NAMALWA (cell line): ENCODE measurements at places on chromosomes 1 and 21.

DNA sequence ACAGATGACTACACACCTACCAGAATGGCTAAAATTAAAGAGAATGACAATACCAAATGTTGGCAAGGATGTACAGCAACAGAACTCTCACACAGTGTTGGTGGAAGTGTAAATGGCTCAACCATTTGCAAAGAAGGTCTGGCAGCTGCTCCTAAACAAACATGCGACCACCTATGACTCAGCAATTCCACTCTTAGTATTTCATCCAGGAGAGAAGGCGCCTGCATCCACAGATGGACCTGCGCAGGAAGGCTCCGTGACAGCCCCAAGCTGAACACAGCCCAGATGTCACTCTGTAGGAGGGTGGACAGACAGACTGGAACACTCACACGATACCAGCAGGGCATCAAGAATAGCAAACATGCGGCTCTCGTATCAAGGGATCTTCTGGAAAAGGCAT is 6.7 kb downstream of the PTTG1IP start:
- DNase-seq: no peak

DNA sequence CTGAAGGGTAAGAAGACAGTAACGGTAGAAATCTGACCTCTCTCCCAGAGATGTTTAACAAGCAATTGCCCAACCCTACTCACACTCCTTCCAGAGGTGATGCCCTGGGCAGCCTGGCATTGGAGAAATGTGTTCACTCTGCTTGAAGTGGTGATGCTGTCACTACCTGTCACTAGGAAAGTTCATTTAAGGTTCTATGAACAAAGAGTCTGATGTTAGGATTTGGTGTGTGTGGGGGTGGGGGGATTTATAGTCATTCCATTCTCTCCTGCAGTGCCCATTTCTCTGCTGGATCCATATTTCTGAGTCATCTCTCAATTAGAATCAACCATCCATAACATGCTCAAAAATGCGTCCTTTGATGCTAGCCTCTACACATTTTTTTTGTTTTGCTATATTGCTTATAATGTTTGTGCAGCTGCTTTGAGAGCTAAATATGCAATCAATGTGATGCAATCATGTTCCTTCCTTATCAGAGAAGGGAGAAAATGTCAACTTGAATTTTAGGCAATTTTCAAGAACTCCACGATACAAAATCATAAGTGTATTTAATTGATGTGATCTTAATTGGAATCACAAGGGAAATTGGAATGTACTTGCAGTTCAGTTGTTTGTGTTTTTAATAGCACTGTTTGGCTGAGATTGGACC is 173.9 kb downstream of the DUSP10 start:
- no peak for DNase-seq

- no peak for DNase-seq
These were observed 1017.9 kb downstream of the ADGRL2 start for GRCh38 chr1:82818586-82818985.

- no peak for DNase-seq
These were observed 24.4 kb downstream of the DLGAP3 start for GRCh38 chr1:34905098-34905459.

DNA sequence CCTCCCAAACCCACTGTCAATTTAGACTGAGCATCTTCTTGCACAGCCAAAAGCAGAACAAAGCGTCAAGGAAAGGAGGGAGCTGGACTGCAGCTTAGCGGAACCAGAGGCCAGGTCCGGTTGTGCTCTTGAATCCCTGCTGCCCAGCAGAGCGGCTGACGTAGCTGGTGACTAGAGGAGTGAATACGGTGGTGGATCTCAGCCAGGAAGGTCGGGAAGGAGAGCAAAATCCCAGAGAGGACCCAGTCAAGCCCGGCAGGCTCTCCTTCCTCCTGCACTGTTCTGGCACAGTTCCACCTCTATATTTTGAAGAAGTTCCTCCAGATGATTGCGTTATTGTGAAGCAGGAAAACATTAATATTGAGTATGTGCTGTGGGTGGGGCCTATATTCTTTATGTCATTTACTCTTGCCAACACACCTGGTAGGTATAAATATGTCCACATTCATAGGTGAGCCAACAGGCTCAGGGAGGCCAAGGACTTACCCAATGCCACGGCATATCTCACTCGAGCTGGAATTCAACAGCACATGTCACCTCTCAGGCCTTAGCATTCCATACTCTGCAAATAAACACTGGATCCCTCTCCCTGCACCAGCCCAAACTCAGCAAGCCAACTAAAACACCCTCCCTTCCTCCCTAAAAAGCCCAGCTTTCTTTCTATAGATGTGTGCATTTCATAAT is 23.6 kb upstream of the ABCB10 start:
- DNase-seq: no peak

GRCh38 chr21:36065497-36066036 is 4.3 kb upstream of the CBR1 start:
- DNase-seq: no peak

GRCh38 chr1:166169182-166169581 is 2.4 kb upstream of the FAM78B start:
- no peak for DNase-seq

GRCh38 chr1:23557471-23558124 is 1.7 kb downstream of the ID3 start:
- peak; percentile 78 for DNase-seq

DNA sequence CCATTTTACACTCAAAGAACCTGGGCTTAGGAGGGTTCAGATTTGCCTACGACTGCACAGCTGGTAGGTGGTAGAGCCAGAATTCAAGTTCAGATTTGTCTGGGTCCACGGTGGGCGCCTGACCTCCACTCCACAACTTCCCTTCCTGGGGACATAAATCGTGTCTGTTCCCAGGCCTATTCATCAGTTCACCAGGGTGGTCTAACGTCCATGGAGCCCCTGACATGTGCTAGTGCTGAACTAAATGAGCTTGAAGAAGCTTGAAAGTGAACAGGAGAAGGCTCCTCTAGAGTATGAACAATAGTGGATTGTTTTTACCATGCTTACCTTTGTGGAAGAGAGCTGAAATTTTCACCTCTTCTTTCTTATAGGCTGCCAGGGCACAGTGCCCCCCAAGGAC is 32.5 kb upstream of the KIF1B start:
- DNase-seq: no peak

DNA sequence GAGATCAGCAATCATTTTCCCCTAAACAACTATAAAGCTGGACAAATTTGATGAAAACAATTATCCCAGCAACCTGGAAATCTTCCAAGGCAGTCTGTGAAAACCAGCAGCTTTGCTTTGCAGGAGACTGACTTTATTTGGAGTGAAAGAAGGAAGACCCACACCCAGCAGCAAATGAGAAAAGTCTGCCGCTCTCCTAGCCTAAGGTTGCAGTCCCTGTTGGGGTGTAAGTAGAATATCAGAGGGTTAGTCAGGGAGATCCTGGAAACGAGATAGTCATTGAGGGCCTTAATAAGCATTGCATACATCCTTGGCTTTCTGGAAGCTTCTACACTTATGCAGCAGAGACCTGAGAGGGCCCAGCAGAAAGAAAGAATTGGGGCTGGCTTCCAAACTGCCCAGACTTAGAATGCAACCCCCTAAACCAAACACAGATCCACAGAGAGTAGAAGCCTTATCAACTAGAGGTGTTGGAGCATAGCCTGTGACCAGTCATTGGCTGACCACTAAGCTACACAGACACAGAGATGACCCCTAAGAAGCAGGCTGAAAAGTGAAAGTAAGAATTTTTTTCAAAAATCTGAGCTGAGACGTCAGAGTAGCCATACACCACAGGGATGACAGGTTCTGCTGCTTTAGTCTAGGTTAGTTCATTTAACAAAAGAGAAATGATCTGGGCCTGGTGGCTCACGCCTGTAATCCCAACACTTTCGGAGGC is 98.3 kb downstream of the LYPLAL1 start:
- DNase-seq: no peak

DNA sequence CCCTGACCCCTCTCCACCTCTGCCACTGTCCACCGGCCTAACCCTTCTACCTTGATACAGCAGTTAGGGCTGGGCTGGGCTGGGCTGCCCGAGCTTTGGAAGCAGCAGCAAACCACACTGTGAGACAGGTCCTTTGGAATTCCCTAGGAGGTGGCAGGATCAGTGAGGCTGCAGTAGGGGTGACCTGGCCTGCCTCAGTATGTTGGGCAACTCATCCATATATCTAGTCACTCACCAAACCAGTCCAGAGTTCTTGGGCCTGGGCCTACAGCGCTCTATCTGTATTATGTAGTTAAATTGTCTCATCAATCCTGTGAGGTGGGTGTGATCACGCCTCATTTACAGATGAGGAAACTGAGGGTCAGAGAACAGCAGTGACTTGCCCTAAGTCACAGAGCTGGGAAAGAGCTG is 13.3 kb upstream of the SYNC start:
- DNase-seq: no peak

GRCh38 chr21:39022863-39023693 is 160.2 kb downstream of the PSMG1 start:
- DNase-seq: no peak

- DNase-seq: no peak
These were observed 3.0 kb downstream of the ADAM30 start for GRCh38 chr1:119893238-119893791.

- no peak for DNase-seq
These were observed 587.1 kb downstream of the LMO4 start for GRCh38 chr1:87915771-87916170.

DNA sequence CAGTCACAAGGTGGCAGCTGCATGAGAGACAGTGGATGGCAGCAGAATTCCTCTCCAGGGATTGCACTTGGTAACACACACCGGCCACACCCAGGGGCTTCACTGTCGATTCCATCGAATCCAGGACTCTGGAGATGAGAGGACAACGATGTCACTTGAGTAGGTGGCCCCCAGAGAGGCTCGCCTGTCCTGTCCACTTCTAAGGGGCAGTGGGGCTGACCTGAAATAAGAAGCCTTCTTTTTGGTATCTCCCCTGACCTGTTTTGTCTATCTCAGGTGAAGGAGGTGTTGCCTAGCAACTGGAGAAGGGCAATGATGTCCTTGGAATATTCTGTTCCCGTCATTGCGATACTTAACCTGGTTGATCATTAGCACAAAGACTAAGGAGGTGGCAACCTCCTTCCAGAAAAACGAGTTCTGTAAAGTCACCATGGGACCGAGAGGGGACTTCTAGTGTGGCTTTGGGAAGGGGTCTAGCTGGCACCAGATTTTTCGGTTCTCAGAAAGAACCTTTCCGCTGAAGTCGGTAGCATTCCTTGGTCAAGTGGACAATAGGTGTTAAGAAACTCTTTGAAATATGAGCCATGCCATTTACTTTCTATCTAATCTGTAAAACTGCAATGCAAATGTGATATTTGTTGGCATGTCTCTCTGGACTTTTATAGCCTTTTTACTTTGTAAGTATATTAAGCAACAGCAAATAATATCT is 85.2 kb upstream of the TMPRSS2 start:
- DNase-seq: no peak

GRCh38 chr1:204464187-204464631 is 30.4 kb downstream of the PIK3C2B start:
- DNase-seq: no peak

DNA sequence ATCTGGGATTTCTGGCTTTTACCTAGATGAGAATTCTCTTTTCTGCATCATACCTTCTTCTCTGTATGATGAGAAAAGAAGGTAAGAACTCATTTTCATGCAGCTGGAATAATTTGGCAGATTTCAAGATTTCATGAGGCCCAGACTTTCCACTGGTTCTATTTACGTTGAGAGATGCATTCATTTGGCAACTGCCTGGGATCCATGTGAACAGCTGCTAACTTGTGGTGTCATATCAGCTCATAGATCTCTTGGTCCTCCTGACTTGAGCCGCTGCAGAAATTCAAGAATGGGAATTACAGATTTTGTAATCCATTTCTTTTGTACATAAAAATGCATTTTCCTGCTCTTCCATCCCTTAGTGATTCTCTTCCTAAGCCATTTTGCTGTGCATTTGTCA is 17.1 kb upstream of the C1orf87 start:
- DNase-seq: no peak

DNA sequence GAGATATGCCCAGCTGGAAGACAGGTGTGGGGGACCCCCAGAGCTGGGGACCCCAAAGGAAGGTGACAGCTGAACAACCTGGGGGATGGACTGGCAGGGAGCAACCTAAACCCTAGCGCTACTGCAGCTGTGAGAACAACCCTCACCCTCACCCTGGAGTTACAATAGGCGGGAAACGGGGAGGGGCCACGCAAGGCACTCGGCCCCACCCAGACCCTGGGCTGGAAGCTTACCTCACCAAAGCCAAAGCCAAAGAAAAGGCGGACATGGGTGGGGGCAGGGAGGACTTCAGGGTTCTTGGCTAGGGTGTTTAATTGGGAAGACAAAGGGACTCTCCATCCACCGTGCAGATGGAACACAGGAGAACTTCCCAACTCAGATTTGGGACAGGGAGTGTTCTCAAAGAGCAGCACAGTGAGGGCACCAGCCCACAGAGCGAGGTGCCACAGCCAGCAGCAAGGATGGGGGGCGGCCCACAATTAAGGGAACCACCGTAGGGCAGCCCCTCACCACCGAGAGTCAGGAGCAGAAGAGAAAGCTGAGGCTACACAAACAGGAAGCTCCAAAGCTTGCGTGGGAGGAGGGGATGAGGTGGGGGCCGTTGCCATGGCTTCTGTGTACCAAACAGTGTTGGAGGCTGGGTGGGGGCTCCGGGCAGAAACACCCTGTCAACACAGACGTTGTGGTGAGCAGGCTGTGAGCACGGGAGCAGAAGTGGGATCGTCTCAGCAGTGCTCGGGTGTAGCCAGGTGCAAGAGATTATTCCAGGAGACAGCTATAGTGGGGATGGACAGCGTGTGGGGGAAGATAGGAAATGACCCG is 1.9 kb downstream of the TAGLN2 start:
- DNase-seq: peak; percentile 90

DNA sequence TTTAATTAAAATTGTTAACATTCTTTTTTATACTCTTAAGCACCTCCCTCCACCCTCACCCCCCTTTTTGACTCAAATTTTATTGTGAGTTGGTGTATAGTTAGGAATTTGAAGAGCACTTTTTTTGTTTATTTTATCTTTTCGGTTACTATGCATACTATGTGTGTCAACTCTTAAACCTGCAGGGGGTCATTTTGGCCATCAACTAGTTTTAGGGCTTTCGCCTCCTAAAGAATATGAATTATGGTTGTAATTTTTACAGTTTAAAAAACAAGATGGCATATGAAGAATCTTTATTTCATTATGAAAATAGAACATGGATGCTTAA is 9.7 kb downstream of the BACH1 start:
- DNase-seq: no peak

GRCh38 chr1:22350924-22351767 is 100.5 kb upstream of the ZBTB40 start:
- no peak for DNase-seq

- DNase-seq: no peak
These were observed 71.3 kb upstream of the IVNS1ABP start for GRCh38 chr1:185388346-185388745.
